ENCODE measurements at places on chromosomes 4 and X.

- no peak for DNase-seq
Observed at GRCh38 chrX:65781845-65782244, 114.4 kb downstream of the MSN start.

DNA sequence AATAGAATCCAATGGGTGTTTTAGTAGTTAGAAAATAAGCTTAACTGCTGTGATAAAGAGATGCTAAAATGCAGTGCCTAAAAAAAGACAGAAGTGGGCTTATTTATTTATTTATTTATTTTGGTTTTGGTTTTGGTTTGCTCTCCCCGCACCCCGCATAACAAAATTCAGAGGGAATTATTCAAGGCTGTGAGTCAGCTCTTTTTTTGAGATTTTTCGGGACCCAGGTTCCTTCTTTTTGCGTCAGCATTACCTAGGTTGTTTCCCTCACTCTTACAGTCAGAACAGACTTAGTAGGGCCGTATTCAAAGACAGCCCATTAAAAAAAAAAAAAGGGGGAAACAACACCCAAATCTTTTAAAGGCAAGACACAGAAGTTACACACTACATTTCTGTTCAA, 1495.5 kb upstream of the ADGRL3 start:
- no peak for DNase-seq

- DNase-seq, result no peak
Observed at GRCh38 chr4:56680266-56680665, 830 bp downstream of the HOPX start.

- DNase-seq, result no peak
Observed at GRCh38 chrX:126065901-126066660, 100.0 kb downstream of the DCAF12L2 start.

- no peak for DNase-seq
Observed at GRCh38 chr4:35644591-35644990, 599.7 kb downstream of the ARAP2 start.

- peak; percentile 64 for DNase-seq
Observed at GRCh38 chr4:153296040-153296823, 48.3 kb upstream of the MND1 start.

DNA sequence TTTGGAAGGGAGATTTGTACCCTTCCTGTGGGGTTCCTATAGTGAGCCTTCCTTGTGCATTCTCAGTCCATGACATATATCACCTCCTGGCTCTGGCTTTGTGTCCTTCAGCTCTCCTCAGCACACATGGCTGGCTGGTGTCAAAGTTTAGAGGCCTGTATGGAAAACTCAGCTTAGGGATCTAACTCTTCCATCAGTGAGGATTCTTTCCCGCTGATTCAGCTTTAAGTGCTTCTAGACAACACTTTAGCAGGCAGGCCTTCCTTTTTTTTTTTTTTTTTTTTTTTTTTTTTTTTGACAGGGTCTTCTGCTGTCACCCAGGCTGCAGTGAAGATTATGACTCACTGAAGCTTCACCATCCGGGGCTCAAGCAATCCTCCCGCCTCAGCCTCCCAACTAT, 84.2 kb downstream of the NPNT start:
- DNase-seq, result peak; percentile 36

DNA sequence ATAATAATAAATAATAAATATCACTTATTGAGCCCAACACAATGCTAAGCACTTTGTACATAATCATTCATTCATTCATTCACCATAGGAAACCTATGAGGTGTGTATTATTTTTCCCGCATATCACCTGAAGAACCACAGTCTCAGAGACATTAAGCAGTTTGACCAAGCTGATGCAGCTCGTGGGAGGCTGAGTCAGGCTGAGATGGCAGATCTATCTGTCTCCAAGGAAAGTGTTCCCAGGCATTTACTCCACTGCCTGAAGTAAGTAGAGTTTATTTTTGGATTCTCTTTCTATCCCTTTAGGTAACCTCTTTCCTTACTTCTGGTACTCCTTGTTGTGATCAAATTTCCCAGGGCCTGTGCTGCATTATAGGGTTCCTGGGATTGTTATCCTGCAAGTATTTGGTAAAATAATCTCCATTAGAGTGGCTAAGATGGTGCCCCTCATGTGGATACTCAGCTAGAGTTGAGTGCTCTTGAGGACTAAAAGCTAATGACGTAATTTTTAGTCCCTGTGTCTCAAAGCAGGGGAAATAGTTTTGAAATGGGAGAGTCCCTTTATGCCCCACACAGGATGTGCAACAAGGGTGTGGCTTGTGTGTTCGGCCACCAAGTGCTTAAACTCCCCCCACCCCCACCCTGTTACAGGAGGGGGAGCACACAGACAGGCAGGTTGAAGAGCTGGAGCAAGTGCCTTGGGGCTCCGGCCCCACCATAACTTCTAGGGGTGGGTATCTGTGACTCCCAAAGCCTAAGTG, 467.0 kb downstream of the STIM2 start:
- DNase-seq, result peak; percentile 51

DNA sequence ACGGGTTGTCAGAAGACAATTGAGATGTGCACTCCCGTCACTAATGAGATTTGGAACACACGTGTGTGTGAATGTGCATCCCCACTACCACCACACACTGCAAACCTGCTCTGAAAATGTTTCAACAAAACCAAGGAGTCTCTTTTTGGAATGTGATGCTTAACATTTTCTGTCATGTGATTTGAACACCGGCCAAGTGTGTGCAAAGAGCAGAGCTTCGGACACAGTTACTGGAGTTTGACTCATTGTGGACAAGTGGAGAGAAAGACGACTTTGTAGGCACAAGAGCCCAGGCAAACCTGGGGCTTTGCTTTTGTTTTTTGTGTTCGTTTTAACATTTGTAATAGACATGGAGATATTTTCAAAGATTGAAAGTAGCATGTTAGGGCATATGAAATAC, 49.2 kb downstream of the CCKAR start:
- peak; percentile 59 for DNase-seq

DNA sequence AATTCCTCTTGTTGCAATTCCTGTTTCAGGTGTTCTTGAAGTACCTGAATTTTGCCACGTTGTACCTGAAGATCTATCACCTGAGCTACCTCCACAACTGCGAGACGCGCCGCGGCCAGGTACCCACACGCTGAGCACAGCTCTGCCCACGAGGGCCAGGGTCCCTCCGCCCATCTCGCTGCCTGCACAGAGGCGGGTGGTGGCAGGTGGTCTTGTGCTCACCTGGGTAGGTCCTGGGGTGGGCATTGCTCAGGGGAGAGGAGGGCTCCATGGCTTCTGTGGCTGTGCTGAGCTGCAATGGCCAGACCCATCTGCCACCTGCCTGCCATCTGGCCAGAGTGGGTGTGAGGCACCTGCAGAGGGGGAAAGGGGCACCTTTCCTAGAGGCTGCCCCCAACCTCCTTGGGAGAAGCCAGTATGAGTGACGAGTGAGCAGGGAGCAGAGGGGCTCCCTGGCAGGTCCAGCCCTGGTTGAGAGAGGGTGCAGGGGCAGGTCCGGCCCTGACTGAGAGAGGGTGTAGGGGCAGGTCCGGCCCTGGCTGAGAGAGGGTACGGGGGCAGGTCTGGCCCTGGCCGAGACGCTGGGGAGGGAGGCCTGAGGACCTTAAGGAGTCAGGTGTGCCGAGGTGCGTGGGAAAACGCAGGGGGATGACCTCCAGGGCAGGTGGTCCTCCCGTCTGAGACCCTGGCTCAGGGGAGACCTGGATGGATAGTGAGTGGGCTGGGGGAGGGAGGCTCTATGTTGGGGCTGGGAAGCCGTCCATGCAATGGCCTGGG, 10.7 kb downstream of the PDE6B start:
- no peak for DNase-seq

DNA sequence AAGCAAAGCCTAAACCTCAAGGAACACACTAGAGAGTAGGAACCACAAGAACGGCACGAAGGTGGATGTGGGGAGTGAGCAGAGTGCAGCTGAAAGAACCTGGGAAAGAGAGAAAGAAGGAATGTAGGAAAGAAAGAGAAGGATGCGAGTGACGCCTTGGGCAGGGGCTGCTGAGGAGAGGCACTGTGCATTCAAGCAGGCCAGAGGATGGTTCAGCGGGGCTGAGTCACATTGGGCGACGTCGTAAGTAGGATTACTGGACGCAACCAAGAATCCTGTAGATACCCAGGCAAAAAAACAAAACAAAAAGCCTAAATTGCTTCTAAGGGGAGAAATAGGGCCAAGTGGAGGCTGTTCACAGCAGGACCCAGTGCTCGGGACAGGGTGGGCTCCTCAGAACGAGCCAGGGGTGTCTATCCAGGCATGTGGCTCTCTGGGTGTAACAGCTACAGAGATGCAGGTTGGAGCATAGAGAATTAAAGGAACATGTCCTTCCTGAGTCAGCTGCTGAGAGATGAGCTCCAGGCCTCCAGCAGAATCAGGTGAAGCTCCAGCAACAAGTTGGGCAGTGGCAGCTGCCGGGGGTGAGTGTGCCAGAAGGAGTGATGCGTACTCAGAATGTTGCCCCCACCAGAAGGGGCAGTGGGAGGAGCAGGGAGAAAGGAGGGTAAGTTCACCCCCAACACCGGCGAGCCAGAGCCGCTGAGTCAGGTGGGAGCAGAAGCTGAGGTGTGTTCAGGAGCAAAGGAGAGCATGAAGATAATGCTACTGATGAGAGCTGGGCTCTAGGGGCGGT, 38.6 kb downstream of the NELFA start:
- DNase-seq, result no peak

GRCh38 chr4:3291411-3291968, 1.3 kb upstream of the RGS12 start:
- no peak for DNase-seq

- DNase-seq, result no peak
Observed at GRCh38 chr4:37023504-37023903, 221.0 kb upstream of the NWD2 start.

DNA sequence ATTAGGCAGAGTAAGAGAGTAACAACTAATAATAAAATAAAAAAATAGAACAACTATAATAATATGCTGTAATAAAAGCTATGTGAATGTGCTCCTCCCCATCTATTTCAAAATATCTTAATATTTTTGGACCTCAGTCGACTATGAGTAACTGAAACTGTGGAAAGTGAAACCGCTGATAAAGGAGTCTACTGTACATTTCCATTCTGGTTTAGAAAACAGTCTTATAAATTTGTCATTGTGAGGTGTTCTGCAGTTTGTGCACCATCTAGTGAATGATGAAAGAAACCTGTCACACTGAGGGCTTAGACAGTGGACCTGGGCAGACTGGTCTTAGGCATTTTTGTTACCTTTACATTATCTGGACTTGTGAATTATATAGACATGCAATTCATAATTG, 42.0 kb downstream of the TMEM150C start:
- peak; percentile 60 for DNase-seq

DNA sequence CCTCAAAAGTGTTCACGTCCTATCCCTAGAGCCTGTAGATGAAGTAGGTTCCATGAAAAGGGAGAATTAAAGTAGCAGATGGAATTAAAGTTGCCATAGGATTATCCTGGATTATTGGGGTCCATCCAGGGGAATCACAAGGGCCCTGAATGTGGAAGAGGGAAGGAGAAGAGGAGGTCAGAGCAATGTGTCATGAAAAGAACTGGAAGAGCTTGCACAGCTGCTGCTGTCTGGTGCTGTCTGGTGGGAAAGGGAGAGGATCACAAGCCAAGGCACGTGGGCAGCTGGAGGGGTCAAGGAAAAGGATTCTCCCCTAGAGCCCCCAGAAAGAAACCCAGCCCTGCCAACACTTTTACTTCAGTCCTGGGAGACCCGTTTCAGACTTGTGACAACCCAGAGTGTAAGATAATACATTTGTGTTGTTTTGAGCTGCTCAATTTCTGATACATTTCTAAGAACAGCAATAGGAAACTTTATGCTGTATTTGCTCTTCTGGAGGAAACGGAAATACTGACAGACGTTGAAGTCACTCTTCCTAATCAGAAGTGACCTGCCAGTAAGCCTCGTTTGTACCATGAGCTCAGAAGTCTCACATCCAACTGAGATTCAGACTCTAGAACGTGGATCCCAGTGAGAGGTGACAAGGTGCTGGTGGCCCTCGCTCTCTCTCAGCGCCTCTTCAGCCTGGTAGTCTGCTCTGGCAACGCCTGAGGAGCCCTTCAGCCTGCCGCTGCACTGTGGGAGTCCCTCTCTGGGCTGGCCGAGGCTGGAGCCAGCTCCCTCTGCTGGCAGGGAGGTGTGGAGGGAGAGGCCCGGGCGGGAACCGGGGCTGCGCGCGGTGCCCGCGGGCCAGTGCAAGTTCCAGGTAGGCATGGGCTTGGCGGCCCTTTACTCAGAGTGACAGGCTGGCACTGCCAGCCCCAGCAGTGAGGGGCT, 34.7 kb upstream of the ENPP6 start:
- no peak for DNase-seq

- DNase-seq, result peak; percentile 11
Observed at GRCh38 chrX:45006002-45006800, 133.2 kb downstream of the KDM6A start.

DNA sequence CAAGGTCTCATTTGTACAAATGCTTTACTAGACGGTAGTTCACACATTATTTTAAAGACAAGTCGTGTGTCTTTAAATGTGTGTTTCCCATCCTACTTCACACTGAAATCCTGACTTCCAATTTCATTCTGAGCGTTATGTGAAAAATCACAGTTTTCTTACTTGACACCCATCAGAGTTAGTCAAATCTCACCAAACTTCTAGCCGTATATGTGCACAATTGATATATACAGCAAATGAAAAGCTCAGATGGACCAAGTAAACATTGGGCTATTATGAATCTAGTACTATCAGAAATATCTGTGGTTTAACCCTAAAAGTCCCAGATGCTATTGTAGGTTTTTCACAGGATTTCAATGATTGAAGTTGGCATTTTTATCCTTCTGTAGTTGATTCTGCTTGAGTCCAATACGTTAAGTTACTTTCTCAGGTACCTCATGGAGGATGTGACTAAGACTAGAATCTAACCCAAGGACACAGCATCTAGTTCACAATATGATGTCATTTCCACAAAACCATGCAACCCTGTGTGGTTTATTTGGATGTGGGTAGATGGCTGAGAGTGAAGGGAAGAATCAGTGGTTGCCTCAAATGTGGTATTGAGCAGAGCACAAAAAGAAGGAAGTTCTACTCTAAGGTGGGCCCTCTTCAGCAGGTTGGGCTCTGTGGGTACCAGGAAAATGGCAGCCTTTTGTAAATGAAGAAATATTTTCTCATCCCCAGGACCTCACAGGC, 22.1 kb upstream of the TRIM60 start:
- no peak for DNase-seq

DNA sequence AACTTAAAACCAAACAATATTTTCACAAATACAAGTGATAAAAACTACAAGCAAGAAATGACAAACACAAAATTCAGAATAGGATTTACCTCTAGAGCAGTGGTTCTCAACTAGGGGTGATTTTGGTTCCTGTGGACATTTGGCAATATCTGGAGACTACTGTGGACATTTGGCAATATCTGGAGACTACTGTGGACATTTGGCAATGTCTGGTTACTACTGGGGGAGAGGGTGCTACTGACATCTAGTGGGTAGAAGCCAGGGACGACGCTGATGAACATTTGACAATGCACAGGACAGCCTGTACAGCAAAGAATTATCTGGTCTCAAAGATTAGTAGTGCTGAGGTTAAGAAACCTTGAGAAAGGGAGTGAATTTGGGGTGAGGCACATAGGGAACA, 169.8 kb downstream of the CLCN4 start:
- DNase-seq, result peak; percentile 50

- no peak for DNase-seq
Observed at GRCh38 chrX:69627744-69628143, 11.8 kb downstream of the EDA start.
